ENCODE measurements at places on chromosomes 5 and 9. TPM values are rescaled to one million over a fixed set of nuclear protein-coding genes. Genes with fewer than 3 reads are reported as not detected.

- no peaks in the 10 kb centered on the region for H3K27me3 ChIP-seq
- no peaks in the 10 kb centered on the region for H3K4me1 ChIP-seq
- no peak overlapping the region for H3K4me3 ChIP-seq
- DNase-seq, result no peak
- no peak overlapping the region for H3K27ac ChIP-seq
- peaks cover 48% of the 10 kb centered on the region for H3K36me3 ChIP-seq
Measured at GRCh38 chr5:178143246-178143645, 10.4 kb downstream of the NHP2 start.

- H3K36me3 ChIP-seq, result no peaks in the 10 kb centered on the region
- H3K27me3 ChIP-seq, result no peaks in the 10 kb centered on the region
- H3K4me1 ChIP-seq, result peaks cover 32% of the 10 kb centered on the region
- peak overlapping the region; percentile 43 for H3K27ac ChIP-seq
- H3K4me3 ChIP-seq, result peak overlapping the region; percentile 82
Measured at GRCh38 chr9:105694848-105695581, 674 bp downstream of the TMEM38B start.

- H3K27me3 ChIP-seq, result no peaks in the 10 kb centered on the region
- H3K4me1 ChIP-seq, result peaks cover 31% of the 10 kb centered on the region
- no peaks in the 10 kb centered on the region for H3K36me3 ChIP-seq
- DNase-seq, result no peak
- no peak overlapping the region for H3K27ac ChIP-seq
Measured at GRCh38 chr5:136000932-136001331, 27.9 kb upstream of the TGFBI start.

GRCh38 chr5:159386028-159386711, 55.9 kb upstream of the IL12B start:
- H3K27ac ChIP-seq, result no peak overlapping the region
- H3K4me1 ChIP-seq, result no peaks in the 10 kb centered on the region
- no peak for DNase-seq
- H3K4me3 ChIP-seq, result no peak overlapping the region

DNA sequence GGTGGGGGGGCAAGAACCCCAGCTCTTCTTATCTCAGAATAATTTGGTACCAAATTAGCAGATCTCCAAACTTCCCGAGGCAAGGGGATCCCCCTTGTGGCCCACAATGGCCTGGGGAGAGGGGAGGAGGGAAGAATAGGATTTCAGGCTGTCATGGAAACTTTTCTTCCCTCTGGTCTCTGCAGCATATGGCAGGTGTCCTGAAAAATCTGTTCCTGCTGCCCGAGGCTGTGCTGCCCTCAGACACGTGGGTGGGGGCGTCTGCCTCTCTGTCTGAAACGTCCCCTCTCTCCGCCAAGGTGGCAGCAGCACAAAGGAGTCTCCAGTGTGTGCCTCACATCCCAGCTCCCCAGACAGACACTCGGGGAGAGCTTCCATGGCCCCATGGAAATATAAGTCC, 34.0 kb downstream of the CCNJL start:
- 0 out of 2 replicates have a peak, but pooled peaks cover 1% of the 10 kb centered on the region for H3K36me3 ChIP-seq
- no peaks in the 10 kb centered on the region for H3K4me1 ChIP-seq
- no peak overlapping the region for H3K27ac ChIP-seq
- no peak overlapping the region for H3K4me3 ChIP-seq
- DNase-seq, result no peak

DNA sequence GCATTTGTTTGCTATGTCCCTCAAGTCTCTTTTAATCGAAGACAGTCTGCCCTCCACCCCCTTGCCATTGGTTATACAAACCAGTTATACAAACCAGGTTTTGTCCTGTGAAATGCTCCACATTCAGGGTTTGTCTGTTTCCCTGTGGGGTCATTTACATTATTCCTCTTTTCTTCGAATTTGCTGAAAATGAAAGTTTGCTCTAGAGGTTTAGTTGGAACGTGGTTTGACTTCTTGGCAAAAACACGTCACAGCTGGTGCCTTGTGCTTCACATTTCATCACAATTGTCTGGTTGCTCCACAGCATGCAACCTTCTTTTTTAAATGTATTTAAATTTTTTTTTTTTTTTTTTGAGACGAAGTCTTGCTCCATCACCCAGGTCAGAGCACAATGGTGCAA, 4.2 kb upstream of the HAVCR2 start:
- H3K36me3 ChIP-seq, result no peaks in the 10 kb centered on the region
- H3K4me3 ChIP-seq, result no peak overlapping the region
- peaks cover 17% of the 10 kb centered on the region for H3K4me1 ChIP-seq
- H3K27ac ChIP-seq, result no peak overlapping the region

The PCDHA5 gene
- not detected for total RNA-seq

DNA sequence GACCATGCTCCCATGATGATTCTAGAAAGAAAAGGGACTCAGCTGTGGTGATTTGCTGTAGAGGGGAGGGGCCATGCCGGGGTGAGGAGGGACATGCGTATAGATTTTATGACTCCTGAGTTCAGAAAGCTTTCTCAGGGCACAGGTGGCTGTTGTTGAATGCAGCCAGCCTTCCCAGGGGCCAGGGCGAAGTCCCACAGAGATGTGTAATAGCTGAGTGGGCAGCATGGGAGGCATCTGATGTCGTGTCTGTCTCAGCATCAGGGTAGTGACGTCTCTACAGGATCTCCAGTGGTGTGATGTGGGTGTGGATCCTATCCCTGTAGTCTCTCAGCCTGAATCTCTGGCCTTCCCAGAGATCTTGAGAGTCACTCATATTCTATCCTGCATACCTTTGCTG, 7.8 kb upstream of the BOD1 start:
- peaks cover 79% of the 10 kb centered on the region for H3K4me1 ChIP-seq
- no peaks in the 10 kb centered on the region for H3K36me3 ChIP-seq
- no peak overlapping the region for H3K4me3 ChIP-seq
- no peak for DNase-seq
- no peak overlapping the region for H3K27ac ChIP-seq
- peaks cover 1% of the 10 kb centered on the region for H3K27me3 ChIP-seq

DNA sequence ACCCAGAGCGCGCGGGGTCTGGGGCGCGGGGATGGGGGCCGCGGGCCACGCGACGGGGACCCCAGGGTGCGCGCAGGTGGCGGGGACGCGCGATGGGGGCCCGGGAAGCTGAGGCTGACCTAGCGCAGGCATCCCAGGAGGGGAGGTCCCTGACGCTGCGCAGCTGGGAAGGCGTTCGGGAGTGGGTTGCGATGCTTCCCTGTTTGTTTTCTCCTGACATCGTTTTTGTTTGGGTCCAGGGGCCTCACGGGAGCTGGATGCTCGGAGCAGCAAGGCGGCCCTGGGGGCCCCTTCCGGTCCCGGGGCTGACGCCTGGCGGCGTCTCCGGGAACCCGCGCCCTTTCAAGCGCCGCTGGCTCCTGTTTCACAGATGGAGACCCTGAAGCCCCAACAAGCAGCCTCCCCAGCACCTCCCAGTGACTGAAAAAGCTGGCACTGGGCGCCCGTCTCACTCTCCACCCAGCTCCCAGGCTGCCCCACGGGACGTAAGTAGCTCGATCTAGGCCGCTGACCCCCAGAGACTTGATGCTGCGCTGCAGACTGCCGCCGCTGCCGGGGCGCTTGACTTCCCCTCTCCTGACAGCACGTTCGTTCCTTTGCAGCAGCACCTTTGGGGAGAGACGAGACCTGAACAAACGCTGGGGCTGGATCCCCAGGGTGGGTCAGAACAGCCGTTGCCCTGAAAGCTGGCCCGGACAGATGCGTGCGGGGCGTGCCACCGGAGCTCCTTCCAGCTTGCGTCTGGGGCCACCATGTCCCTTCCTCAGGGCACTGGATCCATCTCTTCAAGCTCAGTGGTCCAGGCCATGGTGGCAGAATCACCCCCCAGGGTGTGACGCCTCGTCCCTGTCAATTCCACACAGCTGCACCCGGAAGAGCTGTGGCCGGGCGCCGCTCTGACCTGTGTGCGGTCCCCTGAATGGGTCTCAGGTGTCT, 593 bp downstream of the BRD3OS start:
- no peaks in the 10 kb centered on the region for H3K27me3 ChIP-seq
- peak; percentile 36 for DNase-seq
- H3K36me3 ChIP-seq, result peaks cover 4% of the 10 kb centered on the region
- peak overlapping the region; percentile 85 for H3K4me3 ChIP-seq
- H3K4me1 ChIP-seq, result peaks cover 29% of the 10 kb centered on the region

The SLC36A3 gene
- not detected for total RNA-seq

GRCh38 chr5:66821688-66822429, 225.7 kb downstream of the MAST4 start:
- no peak for DNase-seq
- H3K4me3 ChIP-seq, result no peak overlapping the region
- H3K4me1 ChIP-seq, result no peaks in the 10 kb centered on the region
- H3K36me3 ChIP-seq, result no peaks in the 10 kb centered on the region

The SLIT3 gene
- not detected for total RNA-seq

The LMNB1 gene
- total RNA-seq, result 197 TPM

DNA sequence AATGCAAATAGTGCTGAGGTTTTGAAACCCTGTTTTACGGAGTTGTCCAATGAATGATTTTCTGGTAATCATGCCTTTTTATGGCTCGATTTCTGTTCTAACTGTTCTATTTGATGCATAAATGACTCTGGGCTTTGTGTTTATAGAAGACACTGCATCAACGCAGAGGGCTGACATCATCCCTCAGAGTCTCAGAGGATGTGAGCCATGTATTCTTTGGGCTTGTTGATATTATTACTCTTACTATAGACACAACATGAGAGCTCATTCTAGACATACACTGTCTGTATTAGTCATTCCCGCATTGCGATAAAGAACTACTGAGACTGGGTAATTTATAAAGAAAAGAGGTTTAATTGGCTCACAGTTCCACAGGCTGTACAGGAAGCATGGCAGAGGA, 31.6 kb downstream of the CDH6 start:
- H3K36me3 ChIP-seq, result no peaks in the 10 kb centered on the region
- DNase-seq, result no peak
- H3K27me3 ChIP-seq, result no peaks in the 10 kb centered on the region
- H3K4me1 ChIP-seq, result no peaks in the 10 kb centered on the region
- H3K4me3 ChIP-seq, result no peak overlapping the region
- no peak overlapping the region for H3K27ac ChIP-seq

GRCh38 chr5:93325946-93326345, 255.1 kb downstream of the NR2F1-AS1 start:
- no peak for DNase-seq
- H3K36me3 ChIP-seq, result no peaks in the 10 kb centered on the region

DNA sequence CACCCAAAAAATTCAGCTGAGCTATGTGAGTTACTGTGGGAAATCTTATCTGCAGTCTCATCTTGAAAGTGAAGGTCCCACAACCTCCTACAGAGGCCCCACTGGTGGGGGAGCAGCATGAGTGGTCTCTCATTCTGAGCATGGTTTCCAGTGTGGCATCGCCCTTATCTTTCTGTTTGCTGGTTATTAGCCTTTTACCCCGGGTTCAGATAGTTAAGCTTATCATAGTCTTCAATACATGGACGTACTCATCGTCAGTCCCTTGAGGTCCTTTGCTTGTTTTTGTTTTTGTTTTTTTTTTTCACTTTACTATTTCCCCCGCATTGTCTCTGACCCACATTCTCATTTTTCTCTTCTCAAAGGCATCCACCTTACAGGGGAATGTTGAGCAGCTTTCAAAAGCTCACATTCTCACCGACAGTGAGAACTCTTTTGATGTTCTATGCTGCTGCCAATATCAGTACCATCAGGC, 7.7 kb upstream of the HAVCR2 start:
- H3K4me1 ChIP-seq, result 0 out of 2 replicates have a peak, but pooled peaks cover 5% of the 10 kb centered on the region
- DNase-seq, result no peak
- no peak overlapping the region for H3K4me3 ChIP-seq
- no peak overlapping the region for H3K27ac ChIP-seq
- H3K27me3 ChIP-seq, result no peaks in the 10 kb centered on the region
- H3K36me3 ChIP-seq, result no peaks in the 10 kb centered on the region

- no peak for DNase-seq
- H3K27me3 ChIP-seq, result no peaks in the 10 kb centered on the region
- no peaks in the 10 kb centered on the region for H3K36me3 ChIP-seq
Measured at GRCh38 chr9:125119643-125120286, 23.6 kb downstream of the SCAI start.

The ALDH7A1 gene
- 132 TPM for total RNA-seq

DNA sequence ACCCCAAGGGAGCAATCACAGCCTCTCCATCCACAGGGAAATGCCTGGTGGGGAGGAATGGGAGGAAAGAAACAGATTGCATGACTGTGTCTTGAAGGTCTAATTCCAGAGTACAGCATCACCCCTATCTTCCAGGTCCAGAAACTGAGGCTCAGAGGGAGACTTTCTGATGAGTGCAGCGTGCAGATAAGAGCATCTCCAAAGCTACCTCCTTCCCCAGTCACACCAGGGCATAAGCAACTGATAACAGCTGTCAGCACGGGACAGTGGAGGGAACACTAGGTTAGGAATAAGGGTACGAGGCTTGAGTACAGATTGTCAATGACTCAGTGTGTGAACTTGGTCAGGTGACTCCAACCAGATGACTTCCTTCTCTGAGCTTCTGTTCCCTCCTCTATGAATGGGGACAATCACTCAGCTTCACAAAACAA, 126.9 kb downstream of the KCNIP1 start:
- peaks cover 2% of the 10 kb centered on the region for H3K27me3 ChIP-seq
- H3K36me3 ChIP-seq, result no peaks in the 10 kb centered on the region
- H3K27ac ChIP-seq, result no peak overlapping the region
- no peak overlapping the region for H3K4me3 ChIP-seq

GRCh38 chr5:95949810-95950209, 11.8 kb downstream of the ELL2 start:
- no peaks in the 10 kb centered on the region for H3K27me3 ChIP-seq
- H3K36me3 ChIP-seq, result peaks cover 10% of the 10 kb centered on the region
- peaks cover 84% of the 10 kb centered on the region for H3K4me1 ChIP-seq
- no peak for DNase-seq

GRCh38 chr5:95781101-95781583, 41.4 kb downstream of the GLRX start:
- DNase-seq, result peak; percentile 73
- no peak overlapping the region for H3K27ac ChIP-seq
- peaks cover 6% of the 10 kb centered on the region for H3K4me1 ChIP-seq
- H3K4me3 ChIP-seq, result no peak overlapping the region
- H3K36me3 ChIP-seq, result peaks cover 10% of the 10 kb centered on the region

DNA sequence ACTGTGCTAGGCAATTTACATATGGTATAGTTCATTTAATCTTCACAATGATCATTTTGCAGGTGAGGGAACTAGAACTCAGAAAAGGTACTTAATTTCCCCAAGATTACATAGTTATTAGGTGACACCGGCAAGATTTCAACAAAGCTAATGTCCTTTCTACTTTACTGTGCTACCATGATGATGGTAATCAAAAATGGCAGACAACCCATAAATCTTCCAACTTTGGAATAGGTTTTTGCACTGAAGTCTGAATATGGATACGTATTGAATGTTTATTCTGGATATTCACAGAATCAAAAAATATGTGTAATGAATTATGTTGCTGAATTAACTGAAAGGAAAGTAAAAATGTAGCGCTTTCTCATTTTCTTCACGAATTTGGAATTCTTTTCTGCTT, 13.8 kb downstream of the PDCD1LG2 start:
- H3K4me1 ChIP-seq, result no peaks in the 10 kb centered on the region
- no peak overlapping the region for H3K27ac ChIP-seq
- H3K36me3 ChIP-seq, result no peaks in the 10 kb centered on the region
- DNase-seq, result no peak

The CERT1 gene
- total RNA-seq, result 12.7 TPM

DNA sequence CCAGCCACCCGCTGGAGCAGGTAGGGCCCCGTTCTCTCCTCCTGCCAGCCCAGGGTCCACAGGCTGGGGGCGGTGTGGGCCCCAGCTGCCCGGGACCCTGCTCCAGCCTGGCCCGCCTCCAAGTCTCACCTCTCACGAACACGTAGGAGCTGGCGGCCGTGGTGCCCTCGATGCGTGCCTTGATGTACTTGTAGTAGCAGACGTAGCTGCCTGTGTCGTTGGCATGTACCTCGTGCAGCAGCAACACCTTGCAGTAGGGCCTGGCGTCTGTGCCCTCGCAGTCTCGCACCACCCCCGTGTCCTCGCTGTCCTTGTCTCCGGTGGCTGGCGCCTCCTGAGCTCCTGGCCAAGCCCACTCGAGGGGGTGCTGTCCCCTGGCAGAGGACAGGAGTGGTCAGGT, 19.0 kb downstream of the FLT4 start:
- H3K27me3 ChIP-seq, result peaks cover 11% of the 10 kb centered on the region
- no peak for DNase-seq
- H3K36me3 ChIP-seq, result no peaks in the 10 kb centered on the region
- no peak overlapping the region for H3K4me3 ChIP-seq

The PCDHGC3 gene
- 0.20 TPM for total RNA-seq

All from HepG2 (cell line).